GM12878 (cell line): ENCODE measurements at places on chromosomes 2 and 18. TPM values are rescaled to one million over a fixed set of nuclear protein-coding genes. Genes with fewer than 3 reads are reported as not detected.

The CEP192 gene
- total RNA-seq = 30.8 and 31.1 TPM in 2 replicates

The CYP20A1 gene
- total RNA-seq = 10.2 and 11.4 TPM in 2 replicates

The NOSTRIN gene
- total RNA-seq = 0.26 and 0.29 TPM in 2 replicates

The SOX11 gene
- 0.03 TPM in 1 of 2 replicates, not detected in the other for total RNA-seq

GRCh38 chr2:163602196-163602595, 133.6 kb downstream of the FIGN start:
- no peak overlapping the region for H3K4me3 ChIP-seq
- H3K36me3 ChIP-seq = no peaks in the 10 kb centered on the region
- no peak for DNase-seq
- H3K4me1 ChIP-seq = no peaks in the 10 kb centered on the region
- no peaks in the 10 kb centered on the region for H3K27me3 ChIP-seq
- no peak overlapping the region for H3K27ac ChIP-seq

GRCh38 chr2:149902081-149902480, 314.5 kb upstream of the MMADHC start:
- H3K27ac ChIP-seq = no peak overlapping the region
- no peak for DNase-seq
- H3K27me3 ChIP-seq = no peaks in the 10 kb centered on the region
- H3K4me1 ChIP-seq = no peaks in the 10 kb centered on the region
- no peaks in the 10 kb centered on the region for H3K36me3 ChIP-seq

DNA sequence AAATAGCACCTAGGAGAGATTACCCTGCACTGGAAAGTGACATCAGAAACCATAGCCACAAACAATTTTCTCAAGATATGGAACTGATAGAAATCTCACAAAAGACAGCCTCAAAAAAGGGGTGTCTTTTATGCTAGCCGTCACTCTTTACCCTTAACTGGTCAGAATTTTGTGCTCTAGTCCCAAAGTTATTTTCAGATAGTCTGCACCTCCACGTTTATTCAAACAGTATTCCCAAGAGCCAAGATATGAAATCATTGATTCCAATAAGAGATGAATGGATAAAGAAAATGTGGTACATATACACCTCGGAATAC, 23.5 kb upstream of the PMAIP1 start:
- no peaks in the 10 kb centered on the region for H3K27me3 ChIP-seq
- peak; percentile 86 for DNase-seq
- H3K36me3 ChIP-seq = no peaks in the 10 kb centered on the region
- H3K27ac ChIP-seq = peak overlapping the region; percentile 87
- peak overlapping the region; percentile 56; the same call in 1 of the 2 replicates for H3K4me3 ChIP-seq

- H3K27ac ChIP-seq = peak overlapping the region; percentile 13; the same call in 1 of the 2 replicates
- peaks cover 12% of the 10 kb centered on the region for H3K4me1 ChIP-seq
- H3K4me3 ChIP-seq = no peak overlapping the region
- DNase-seq = peak; percentile 20
- H3K27me3 ChIP-seq = no peaks in the 10 kb centered on the region
Observed at GRCh38 chr2:151905963-151906632, 77.9 kb upstream of the ARL5A start.

DNA sequence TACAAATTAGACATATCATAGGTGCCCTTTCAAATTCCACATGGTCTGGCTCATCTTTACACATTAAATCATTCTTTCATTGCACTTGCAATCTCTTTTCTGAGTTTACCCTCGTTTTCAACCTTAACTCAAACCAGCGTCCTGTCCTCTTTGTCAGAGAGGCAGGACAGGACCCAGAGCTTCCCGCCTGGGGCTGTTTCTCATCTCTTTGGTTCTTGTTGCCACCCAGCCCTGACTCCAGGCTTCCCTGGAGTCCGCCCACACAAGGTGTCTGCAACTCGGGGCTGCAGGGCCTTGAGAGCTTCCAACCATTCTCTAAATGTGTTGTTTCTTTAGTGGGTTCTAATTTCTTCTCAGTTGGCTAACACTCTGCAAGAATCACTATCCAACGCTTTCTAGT, 24.4 kb downstream of the RBMS1 start:
- DNase-seq = no peak
- H3K4me1 ChIP-seq = no peaks in the 10 kb centered on the region
- no peak overlapping the region for H3K4me3 ChIP-seq
- H3K27me3 ChIP-seq = no peaks in the 10 kb centered on the region

DNA sequence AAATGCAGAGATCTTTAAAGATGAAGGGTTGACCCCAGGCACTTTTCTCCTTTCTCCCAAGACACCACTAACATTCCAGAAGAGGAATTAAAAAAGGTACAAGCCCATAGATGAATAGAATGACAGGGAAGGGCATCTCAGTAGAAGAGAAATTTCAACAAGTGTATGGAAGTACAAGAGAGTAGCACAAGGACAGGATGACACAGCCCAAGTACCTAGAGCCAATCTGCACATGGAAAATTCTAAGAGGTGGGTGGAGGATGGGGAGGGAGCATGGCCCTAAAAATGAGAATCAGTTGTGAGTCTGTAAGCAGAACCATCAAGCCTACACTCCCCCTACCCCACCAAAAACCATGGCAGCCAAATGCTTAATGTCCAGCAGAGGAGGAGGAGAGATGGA, 39.7 kb upstream of the LOXHD1 start:
- no peak overlapping the region for H3K4me3 ChIP-seq
- H3K36me3 ChIP-seq = no peaks in the 10 kb centered on the region
- no peaks in the 10 kb centered on the region for H3K4me1 ChIP-seq
- no peak for DNase-seq
- no peaks in the 10 kb centered on the region for H3K27me3 ChIP-seq
- no peak overlapping the region for H3K27ac ChIP-seq

GRCh38 chr2:131413148-131413747, 49.3 kb upstream of the RAB6D start:
- no peaks in the 10 kb centered on the region for H3K36me3 ChIP-seq
- H3K4me1 ChIP-seq = no peaks in the 10 kb centered on the region
- DNase-seq = peak; percentile 15
- H3K27ac ChIP-seq = no peak overlapping the region
- no peak overlapping the region for H3K4me3 ChIP-seq

GRCh38 chr18:74898965-74899364, 301.3 kb downstream of the ZNF407 start:
- no peak overlapping the region for H3K4me3 ChIP-seq
- H3K27ac ChIP-seq = no peak overlapping the region
- H3K27me3 ChIP-seq = no peaks in the 10 kb centered on the region
- no peak for DNase-seq
- no peaks in the 10 kb centered on the region for H3K4me1 ChIP-seq

GRCh38 chr2:187577310-187577709, 23.1 kb upstream of the TFPI start:
- no peaks in the 10 kb centered on the region for H3K27me3 ChIP-seq
- H3K27ac ChIP-seq = no peak overlapping the region
- no peak for DNase-seq
- H3K4me3 ChIP-seq = no peak overlapping the region
- no peaks in the 10 kb centered on the region for H3K36me3 ChIP-seq

GRCh38 chr2:206082298-206082843, 3.6 kb downstream of the INO80D start:
- H3K4me3 ChIP-seq = no peak overlapping the region
- no peaks in the 10 kb centered on the region for H3K27me3 ChIP-seq
- H3K27ac ChIP-seq = no peak overlapping the region
- no peaks in the 10 kb centered on the region for H3K36me3 ChIP-seq
- no peak for DNase-seq

DNA sequence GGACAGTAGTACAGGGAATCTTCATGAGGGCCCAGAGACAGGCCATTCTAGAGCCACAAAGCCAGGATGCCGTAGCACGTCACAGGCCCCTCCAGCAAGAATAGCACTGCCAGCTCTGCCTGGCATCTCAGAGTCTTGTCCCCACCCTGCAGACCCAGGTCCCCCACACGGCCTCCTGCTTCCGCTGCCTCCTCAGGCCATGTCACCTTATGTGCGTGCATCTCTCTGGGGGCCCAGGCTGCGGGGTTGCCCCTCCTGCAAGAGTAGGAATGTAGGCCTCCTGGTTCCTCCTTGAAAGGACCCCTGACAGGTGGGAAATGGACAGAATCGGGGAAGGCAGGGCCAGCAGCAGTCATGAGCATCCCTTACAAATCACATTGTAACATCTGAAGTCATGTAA, 49.8 kb downstream of the ADI1 start:
- no peaks in the 10 kb centered on the region for H3K4me1 ChIP-seq
- H3K4me3 ChIP-seq = no peak overlapping the region
- H3K27me3 ChIP-seq = no peaks in the 10 kb centered on the region
- no peak overlapping the region for H3K27ac ChIP-seq
- H3K36me3 ChIP-seq = peaks cover 4% of the 10 kb centered on the region; the same call in 1 of the 2 replicates

DNA sequence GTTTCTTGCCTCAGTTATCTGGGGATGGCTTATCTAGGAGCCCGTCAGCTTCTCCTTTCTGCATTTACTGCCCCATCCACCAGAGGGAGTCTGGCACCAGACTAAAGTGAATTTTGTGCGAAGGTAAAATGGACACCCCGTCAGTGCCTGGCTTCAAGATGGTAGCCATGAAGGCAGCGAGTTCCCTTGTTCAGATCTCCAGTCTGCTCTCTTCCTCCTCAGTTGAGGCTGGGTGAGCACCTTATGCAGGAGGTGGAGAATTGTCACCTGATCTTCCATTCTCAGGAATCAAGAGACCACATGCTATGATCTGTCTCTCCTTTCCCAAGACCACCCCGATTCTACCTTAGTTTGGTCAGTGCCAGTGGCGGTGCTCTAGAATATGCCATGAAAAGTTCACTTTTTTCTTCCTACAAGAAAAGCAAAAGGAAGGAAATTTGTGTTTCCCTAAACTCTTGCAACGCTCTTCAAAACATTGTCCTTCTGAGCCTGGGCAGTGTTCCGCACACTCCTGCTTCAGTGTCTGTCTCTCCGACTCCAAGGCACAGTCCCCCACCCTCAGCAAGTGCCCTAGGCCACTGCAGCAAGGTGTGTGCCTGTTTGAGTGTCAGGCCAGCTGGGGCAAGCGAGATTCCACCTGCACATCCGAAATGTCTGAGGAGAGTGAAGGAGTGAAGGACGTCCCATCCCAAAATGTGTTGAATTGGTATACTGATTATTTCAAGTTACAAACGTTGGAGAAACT, 168.6 kb downstream of the SS18 start:
- peak; percentile 20 for DNase-seq
- H3K4me1 ChIP-seq = no peaks in the 10 kb centered on the region

DNA sequence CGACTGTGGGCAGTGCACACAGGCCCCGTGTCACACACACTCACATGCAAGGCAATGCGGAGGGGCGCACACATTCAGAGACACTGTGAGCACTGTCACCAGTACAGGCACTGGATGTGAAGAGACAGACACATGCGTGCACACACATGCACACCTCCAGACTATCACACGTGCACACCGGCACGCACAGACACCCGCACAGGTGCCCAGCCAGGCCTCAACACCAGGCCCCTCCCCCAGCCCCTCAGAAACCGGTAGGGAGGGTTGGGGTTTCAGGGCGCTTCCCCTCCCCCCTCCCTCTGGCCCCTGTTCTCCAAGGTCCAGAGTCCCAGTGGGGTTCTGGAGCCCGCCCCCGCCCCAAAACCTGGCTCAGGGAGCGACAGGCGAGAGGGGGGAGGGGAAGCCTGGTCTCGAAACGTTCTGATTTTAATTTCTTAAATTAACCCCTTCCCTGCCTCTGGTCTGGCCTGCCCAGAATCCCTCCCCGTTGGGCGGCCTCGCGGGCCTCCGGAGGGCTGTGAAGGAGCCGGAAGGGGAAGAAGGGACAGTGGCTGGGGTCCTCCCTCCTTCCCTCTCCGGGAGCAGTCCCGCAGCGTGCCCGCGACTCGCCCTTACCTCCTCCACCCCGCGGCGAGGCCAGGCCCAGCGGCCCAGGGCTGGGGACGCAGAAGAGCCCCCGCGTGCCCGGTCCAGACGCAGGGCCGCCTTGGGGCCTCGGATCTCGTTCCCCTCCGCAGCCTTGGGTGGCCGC, 558 bp downstream of the FBXO41 start:
- no peak for DNase-seq
- H3K4me3 ChIP-seq = peak overlapping the region; percentile 99
- no peaks in the 10 kb centered on the region for H3K27me3 ChIP-seq
- peak overlapping the region; percentile 80 for H3K27ac ChIP-seq
- peaks cover 11% of the 10 kb centered on the region for H3K4me1 ChIP-seq
- no peaks in the 10 kb centered on the region for H3K36me3 ChIP-seq

DNA sequence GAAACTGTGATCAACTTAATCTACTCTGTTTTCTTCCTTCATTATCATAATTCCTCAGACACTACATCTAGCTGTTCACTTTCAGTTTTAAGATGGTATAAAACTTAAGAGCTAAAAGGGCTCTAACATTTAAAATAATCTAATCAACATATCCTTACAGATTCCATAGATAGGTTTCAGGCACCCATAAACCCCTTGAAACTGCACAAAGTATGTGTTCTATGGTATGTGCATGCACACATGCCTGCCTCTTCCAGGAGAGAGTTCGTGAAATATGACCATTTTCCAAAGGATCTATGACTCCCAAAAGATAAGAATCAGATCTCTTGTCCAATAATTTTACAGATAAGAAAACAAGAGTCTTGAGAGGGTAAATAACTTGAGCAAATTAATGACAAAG, 59.4 kb downstream of the CUL3 start:
- H3K4me1 ChIP-seq = peaks cover 43% of the 10 kb centered on the region
- H3K27ac ChIP-seq = no peak overlapping the region; the same call in 1 of the 2 replicates
- H3K4me3 ChIP-seq = no peak overlapping the region
- no peaks in the 10 kb centered on the region for H3K27me3 ChIP-seq
- no peaks in the 10 kb centered on the region for H3K36me3 ChIP-seq
- no peak for DNase-seq

GRCh38 chr18:5510135-5510846, 33.5 kb downstream of the EPB41L3 start:
- H3K27ac ChIP-seq = no peak overlapping the region
- H3K36me3 ChIP-seq = no peaks in the 10 kb centered on the region
- no peak overlapping the region for H3K4me3 ChIP-seq
- H3K27me3 ChIP-seq = no peaks in the 10 kb centered on the region
- H3K4me1 ChIP-seq = no peaks in the 10 kb centered on the region

DNA sequence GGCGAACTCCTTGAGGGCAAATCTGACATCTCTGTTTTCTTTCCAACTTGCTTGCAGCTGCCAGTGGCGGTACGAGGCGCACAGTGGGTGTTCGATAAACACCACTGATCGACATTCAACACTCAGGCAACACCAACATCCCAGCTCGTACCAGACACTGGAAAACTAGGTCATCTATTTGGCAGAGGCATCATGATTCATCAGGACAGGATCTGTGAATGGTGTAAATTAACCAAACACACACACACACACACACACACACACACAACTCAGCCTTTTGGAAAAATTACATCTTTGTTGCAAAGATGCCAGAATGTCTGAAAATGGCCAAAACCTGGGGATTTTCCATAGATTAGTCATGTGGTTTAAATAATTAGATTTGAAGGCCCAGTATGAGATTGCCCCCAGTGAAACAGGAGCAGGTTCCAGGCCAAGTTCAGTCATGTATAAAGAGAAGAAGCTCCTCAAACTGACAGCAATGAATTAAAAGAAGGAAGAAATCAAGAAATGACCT, 150.5 kb upstream of the NCKAP5 start:
- DNase-seq = no peak
- no peaks in the 10 kb centered on the region for H3K4me1 ChIP-seq
- H3K27ac ChIP-seq = no peak overlapping the region
- no peak overlapping the region for H3K4me3 ChIP-seq
